Suppressor macrophage (primary cell): ENCODE measurements at places on chromosomes 3 and 15.

- DNase-seq: no peak
Measured at GRCh38 chr3:138254216-138254615, 67.1 kb downstream of the ARMC8 start.

DNA sequence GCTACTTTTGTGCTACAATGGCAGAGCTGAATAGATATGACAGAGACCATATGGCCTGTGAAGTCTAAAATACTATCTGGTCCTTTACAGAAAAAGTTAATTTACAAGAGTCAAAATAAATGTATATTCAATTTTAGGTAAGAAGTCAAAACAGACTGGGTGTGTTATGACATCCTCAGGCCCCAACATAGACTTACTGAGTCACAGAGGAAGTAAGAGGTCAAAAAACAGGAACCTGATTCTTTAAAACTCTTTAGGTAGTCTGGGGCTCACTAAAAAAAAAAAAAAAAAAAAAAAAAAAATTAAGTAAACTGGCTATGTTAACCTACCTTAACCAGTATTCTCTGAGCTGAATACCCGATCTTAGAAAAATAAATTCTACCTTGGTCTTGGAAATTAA is 13.1 kb downstream of the DNAAF4 start:
- DNase-seq: peak; percentile 49

DNA sequence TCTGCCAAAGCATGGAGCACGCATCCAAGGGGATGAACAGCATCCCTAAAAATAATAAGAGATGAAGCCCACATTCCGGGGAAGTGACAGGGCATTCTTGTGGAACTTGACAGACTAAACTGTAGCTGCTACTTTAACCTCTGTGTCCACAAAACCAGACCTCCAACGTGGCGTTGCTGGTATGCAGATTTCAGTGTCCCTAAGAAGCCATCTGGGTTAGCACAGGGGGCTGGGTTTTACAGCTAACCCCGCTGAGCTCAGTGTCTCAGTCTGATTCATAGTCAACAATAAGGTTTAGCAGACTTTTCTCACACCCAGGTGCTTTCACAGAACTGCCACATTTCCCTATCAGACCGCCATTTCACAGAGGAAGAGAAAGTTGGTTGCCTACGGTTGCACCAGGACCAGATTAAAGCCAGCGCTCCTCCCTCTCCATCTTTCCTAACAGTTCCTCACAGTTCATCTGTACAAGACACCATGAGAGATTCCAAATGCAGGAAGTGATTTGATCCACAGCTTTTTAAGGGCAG is 61.6 kb upstream of the CTDSPL start:
- DNase-seq: no peak

- no peak for DNase-seq
Measured at GRCh38 chr3:12894629-12895028, 53.3 kb upstream of the RPL32 start.

DNA sequence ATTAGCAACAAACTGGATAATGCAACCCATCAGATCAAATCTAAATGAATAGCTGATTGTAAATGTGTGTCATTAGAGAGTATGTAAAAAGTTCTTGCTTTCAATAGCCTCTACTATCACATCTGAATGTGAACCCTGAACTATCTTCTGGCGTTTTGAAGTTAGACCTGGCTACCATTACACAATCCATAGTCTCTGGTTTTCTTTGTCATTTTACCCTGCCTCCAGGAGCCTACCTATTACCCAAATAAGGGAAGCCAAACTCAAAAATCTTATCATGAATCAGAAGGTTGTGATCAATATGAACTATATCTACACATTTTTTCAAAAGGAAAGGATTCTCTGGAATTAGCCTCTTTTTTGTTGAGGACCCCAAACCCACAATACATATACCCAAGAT is 31.8 kb downstream of the PCYT1A start:
- DNase-seq: no peak

- DNase-seq: no peak
Measured at GRCh38 chr3:185309795-185310194, 53.1 kb upstream of the MAP3K13 start.

- DNase-seq: no peak
Measured at GRCh38 chr3:182470187-182470586, 323.1 kb upstream of the ATP11B start.

DNA sequence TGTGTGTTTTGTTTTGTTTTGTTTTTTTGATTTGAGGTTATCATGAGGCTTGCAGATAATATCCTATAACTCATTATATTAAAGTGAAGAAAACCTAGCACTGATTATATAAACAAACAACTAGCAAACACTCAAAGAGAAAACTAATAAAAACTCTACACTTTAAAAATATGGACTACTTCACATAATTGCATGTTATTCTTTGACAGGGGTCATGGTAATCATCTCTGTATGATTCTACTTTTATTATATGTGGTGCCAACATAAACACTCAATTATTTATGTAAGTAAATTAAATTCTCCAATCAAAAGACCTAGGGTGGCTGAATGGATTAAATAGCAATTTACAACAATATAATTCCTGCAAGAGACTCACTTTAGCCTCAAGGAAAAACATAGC is 44.6 kb upstream of the P3H2 start:
- DNase-seq: no peak

GRCh38 chr15:58537033-58537432 is 105.2 kb downstream of the LIPC start:
- DNase-seq: no peak

DNA sequence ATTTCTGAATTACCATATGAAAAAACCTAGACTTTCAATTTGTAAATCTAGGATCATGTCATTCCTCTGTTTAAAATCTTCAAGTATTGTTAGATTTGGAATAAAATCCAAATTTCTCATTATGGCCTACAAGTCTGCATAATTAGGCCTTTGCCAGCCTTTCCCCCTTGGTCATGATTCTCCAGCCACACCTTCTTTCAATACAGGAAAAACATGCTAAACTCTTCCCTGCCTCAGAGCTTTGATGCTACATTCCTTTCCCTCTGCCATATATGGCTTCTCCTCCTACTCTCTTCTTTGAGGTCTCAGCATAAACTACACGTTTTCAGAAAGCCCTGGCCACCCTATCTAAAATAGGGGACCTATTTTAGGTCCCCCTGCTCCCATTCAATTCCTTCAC is 48.5 kb downstream of the TM6SF1 start:
- no peak for DNase-seq

GRCh38 chr3:177647876-177648275 is 450.6 kb upstream of the TBL1XR1 start:
- no peak for DNase-seq

DNA sequence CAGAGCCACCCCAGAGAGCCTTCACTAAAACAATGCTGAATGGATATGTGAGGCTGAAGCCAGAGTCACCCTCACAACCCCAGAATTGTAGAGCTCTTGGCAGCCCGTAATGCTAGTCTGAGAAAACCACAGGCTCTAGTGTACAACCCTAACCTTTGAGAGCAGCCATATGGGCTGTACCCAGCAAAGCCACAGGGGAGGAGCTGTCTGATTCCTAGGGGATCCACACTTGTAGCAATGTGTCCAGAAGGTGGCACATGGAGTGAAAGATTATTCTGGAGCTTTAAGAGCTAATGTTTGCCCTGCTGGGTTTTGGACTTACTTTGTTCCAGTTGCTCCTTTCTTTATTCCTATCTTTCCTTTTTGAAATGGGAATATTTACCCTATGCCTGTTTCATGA is 626.8 kb downstream of the GRM7 start:
- no peak for DNase-seq

GRCh38 chr3:123038751-123039150 is 11.2 kb upstream of the SEMA5B start:
- no peak for DNase-seq

DNA sequence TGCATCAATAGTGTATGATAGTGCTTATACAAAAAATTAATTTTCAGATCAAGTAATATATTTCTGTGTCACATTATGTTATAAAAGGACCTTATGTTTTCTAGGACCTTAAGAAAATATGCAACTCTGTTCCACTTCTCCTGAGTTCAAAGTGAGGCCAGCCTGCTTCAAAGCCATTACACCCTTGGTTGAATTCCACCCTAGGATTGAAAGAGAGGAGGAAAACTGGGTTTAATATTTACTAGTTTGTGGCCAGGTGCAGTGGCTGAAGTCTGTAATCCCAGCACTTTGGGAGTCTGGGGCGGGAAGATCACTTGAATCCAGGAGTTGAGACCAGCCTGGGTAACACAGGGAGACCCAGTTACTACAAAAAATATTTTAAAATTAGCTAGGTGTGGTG is 32.9 kb upstream of the NR1I2 start:
- DNase-seq: no peak

DNA sequence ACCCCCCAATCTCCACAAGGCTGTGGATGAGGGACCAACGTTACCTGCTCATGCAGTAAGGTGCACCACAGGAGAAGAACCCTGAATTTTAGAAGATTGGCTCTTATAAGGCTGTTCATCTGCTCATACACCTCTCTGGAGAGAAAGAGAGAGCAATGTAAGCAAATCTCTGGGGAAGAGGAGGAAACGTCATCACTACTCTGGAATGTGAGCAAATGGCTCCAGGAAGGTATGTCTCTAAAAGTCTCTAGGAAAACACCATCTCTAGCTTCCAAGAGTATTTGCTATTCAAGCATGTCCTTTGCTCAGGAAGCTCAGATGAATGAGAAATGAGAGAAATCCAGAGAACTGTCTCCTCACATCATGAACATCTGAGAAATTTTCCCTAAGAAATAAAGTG is 235.4 kb downstream of the TBL1XR1 start:
- no peak for DNase-seq

DNA sequence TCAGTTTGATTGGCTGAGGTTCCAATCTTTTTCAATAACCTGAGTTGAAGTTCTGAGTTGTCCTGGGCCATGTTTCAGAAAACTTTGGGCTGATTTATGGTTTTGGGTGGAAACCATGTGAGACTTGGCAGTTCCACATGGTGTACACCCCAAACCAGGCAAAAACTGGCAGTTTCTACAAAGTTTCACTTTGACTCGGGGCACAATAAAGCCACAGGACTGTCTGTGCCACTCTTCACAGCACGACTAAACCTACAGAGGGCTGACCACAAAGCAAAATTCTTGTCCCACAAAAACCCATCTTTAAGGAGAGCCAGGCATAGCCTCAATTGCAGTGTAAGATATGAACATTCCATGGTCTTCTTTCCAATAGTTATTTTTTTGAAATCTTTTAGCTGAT is 155.0 kb downstream of the DUT start:
- no peak for DNase-seq

DNA sequence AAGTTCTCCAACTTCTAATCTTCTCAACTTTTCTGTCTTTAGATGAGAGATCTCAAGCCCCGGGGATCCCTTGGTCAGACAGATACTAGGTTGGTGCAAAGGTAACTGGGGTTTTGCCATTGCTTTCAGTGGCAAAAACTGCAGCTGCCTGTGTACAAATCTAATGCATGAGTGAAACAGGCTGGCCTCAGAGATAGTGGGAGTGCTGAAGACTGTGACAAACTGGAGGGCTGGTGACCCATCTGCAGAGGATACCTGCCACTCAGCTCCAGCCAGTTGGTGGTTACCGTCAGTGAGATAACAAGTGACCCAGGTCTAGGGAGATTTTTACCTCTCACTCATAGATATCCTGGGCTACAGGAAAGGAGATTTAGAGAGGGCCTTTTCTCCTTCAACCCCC is 85.7 kb downstream of the RYR3 start:
- no peak for DNase-seq

DNA sequence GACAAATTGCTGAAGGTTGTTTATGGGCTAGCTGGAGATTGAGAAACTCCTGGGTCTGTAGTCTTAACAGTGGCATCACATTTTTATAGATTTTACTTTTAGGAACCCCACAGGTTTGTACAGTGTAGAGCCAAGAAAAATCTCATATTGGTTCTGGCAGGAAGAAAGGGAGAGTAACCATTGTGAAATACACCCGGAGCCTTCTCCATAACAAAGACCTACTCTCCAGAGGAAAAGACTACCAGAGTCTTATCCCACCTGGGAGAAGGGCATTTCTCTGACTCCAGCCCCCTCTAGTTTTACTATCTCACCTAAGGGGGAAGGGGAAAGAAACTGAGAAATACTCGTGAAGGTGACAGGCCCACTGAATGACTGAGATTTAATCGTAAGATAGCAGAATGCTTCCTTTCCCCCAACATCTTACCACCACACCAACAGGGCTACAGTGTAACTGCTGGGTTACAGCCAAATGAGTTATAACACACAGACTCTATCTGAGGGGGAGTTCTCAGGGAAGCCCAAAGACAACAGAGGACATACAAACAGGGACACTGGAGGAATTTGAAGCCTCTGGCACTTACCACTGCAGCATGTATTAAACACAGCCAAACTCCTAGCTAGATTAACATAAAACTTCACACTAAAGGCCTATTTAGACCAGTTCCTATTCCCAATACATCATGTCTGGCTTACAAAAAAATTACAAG is 56.1 kb downstream of the SYN2 start:
- DNase-seq: no peak

- DNase-seq: peak; percentile 47
Measured at GRCh38 chr3:185764163-185764979, 60.5 kb downstream of the IGF2BP2 start.

DNA sequence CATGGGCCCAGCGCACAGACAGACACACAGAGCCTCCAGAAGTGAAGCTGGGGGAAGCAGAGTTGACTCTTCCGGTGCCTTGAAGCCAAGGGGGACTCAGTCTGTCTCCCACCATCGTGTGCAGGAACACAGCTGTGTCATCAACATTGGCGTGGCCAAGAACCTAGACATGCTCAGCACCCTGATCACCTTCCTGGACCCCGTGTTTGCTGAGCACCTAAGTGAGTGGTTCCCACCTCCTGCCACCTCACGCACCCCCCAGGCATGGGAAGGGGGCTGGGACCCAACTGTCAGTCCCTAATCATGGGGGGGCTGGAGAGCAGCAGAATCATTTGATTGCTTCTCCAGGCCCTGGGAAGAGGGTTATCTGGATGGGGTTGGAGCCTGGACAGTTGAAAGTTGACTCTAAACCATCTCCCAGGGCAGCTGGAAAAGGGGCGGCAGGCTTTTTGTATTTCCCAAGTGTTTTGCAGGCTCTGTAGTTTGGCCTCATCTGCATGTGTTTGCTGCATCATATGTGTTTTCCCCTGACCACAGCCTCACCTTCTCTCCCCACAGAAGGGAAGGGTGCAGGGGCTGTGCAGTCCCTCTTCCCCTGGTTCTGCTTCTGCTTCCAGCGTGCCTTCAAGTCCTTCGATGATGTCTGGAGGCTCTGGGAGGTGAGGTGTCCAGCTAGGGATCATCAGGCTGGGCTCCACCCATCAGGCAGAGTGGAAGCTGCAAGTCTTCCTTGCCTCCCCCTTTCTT is 12.8 kb downstream of the TBC1D21 start:
- DNase-seq: no peak

DNA sequence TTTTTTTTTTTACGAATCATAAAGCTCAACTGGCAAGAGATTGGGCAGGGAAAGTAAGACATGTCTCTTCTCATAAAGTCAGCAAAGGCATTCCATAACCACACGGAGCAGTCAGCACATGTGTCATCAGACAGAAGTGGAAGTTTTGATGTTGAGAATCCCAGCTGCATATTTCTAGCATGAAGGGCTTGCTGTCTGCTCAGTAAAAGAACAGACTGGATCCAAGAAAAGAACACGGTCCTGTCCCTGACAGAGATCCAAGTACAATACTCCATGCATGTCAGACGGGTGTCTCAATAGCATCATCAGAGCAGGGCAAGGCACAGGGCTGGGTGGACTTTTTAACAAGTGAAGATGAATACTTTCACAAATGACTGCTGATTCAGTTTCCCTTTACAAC is 38.2 kb downstream of the ABI3BP start:
- DNase-seq: no peak

- no peak for DNase-seq
Measured at GRCh38 chr3:59876533-59877062, 826.8 kb upstream of the CFAP20DC start.

- DNase-seq: no peak
Measured at GRCh38 chr3:134258761-134259347, 8.2 kb upstream of the RYK start.
